ENCODE measurements at places on chromosomes 3 and 15.

DNA sequence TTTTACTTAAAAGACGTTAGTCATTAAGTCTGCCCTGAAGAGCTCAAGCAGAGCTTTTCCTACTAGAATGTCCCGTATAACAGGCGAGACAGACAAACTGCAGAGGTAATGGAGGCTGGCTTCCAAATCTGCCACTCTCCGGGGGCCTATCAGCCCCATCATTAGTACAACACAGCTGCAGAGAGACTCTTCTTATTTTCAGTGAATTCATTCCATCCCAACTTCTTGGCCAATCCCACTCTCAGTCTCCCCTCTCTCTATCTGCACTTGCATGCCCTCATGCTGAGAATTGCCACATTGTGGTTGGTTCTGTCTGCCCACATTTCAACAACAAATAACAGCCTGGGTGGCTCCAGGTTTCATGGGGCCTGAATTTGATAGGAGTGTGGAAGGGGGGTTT is 412.7 kb downstream of the ERC2 start:
- no peak for DNase-seq

DNA sequence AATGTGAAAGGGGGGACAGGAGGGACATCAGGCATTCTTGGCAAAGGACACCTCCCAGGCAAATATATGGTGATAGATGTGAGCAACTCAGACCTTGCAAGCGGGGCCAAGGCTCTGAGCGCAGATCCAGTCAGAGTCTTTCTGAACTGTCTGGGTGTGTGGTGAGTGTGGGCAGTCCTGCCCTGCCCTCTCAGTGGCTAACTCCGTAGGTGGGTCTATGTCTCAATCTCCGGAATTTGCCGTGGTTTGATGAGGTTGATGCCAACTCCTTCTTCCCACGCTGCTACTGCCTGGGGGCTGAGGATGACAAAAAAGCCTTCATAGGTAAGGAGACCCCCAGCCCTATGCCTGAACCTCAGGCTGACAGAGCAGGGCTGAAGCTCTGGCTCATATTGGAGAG is 7.4 kb downstream of the TTLL3 start:
- no peak for DNase-seq

DNA sequence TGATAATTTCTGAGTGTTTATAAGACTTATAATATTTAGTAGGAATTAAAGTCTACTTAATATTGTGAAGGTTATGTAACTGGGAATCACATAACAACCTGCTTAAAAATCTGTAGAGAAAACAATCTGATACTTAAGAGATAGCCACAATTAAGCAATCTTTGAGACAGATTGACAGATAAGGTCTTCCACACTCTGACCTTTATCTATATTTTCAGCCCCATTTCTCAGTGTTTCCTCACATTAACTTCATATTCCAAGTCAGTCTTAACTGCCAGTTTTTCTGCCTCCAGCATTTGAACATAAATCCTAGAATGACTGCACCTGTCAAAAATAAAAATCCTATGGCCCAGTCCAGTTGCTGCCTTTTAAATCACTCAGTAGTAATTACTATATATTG is 423.2 kb downstream of the PYDC2 start:
- no peak for DNase-seq

GRCh38 chr3:87145553-87145952 is 81.6 kb upstream of the CHMP2B start:
- DNase-seq = peak; percentile 20

DNA sequence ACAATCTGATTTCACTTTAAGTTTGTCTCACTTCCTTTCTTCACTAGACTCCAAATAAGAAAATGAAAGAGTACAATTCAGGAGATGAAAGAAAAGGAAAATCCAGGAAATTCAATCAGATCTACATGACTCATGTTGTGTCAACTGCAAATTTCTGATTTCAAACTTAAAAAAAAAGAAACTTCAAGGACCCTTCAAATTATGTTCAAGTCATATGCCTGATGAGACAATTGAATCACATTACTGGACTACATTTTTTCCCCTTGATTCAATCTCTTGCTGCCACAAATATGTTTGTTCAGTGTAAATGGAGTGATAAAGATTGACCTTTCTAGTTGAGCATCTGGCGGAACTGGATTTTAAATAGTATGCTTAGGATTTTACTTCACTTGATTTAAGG is 37.4 kb downstream of the FRMD5 start:
- peak; percentile 83 for DNase-seq

GRCh38 chr15:90620379-90621067 is 90.8 kb downstream of the CRTC3 start:
- DNase-seq = no peak

All from HFFc6 (cell line).